ENCODE measurements at places on chromosomes 6 and 20.
A peak's percentile ranks its signal among the peaks of the same experiment; 100 is the strongest.

GRCh38 chr6:108672641-108673040, 111.9 kb downstream of the FOXO3 start:
- DNase-seq: no peak

- no peak for DNase-seq
Observed at GRCh38 chr6:36142971-36143838, 12.9 kb downstream of the MAPK13 start.

GRCh38 chr6:122872311-122872710, 83.3 kb downstream of the SMPDL3A start:
- no peak for DNase-seq

DNA sequence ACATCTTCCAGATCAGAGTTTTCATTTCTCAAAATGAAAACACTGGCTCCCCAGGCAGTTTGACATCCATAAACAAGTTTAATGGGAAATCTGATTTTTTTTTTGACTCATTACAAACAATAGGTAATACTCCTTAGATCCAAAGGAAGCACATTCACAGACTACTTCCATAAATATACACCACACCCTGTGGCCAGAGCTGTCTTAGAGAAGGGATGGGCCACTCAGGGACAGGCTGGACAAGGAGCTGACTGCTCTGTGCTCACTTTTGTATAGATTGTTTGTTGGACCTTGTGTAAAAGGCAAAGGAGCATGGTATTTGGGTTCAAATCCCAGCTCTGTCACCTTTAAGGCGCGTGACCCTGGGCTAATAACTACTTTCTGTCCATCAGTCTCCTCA, 12.8 kb upstream of the DDO start:
- DNase-seq: no peak

GRCh38 chr6:129632172-129632613, 77.8 kb downstream of the ARHGAP18 start:
- DNase-seq: no peak

- DNase-seq: no peak
Observed at GRCh38 chr20:17679941-17680835, 1.9 kb downstream of the RRBP1 start.

- DNase-seq: no peak
Observed at GRCh38 chr6:128520436-128521281, at the start of gene PTPRK. TSS of gene PTPRK (minus strand) at chr6:128520599. CDS start at chr6:128520358, 241 bp downstream.

DNA sequence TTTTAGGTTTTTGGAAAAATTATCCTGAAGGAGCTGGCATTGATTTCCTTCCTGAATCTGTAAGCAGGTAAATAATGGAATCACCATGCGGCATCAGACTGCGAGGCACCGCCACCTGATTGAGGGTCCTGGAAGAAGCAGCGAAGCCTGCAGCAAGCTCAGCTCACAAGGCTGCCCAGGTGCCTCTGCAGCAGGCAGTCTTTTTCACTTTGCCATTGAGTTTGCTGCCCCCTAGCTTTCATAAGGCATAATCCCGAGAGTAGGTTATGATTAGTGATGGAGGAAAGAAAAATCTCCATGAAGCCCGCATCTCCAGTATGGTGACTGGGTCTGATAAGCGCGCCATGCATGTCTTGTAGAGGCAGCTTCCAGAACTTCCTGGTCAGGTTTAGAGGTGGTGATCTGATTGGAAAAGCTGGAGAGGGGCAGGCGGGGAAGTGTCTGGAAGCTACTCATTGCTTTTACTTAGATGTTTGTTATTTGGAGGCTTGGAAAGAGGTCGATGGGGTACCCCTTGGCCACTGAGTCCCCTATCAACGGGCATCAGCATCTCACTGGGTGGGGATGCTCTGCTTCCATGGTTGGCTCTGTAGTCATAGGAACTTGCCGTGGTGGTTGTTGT, 26.7 kb downstream of the IYD start:
- peak; percentile 33 for DNase-seq

GRCh38 chr6:135141728-135142127, 39.4 kb upstream of the MYB start:
- no peak for DNase-seq

All from GDM1 (cell line).